Cardiac fibroblast (primary cell): ENCODE measurements at places on chromosomes 1 and 21.
A peak's percentile ranks its signal among the peaks of the same experiment; 100 is the strongest.

DNA sequence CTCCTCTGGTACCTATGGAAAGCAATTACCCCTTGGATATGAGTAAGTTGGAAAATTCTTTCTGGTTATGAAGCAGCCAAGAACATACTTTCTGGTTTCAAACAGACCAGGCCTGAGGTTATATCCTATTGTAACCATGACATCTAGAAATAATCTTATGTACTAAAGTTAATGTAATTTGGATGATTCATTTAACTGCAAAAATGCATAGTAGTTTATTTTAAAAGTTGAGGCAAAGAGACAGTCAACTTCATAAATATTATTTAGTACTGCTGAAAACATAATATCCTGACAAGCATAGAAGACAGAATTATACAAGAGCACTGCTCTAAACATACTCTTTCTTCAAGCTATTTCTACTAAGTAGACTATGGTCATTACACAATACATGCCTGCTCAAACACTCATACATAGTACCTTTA is 25.5 kb downstream of the ODF2L start:
- peak; percentile 40 for DNase-seq

DNA sequence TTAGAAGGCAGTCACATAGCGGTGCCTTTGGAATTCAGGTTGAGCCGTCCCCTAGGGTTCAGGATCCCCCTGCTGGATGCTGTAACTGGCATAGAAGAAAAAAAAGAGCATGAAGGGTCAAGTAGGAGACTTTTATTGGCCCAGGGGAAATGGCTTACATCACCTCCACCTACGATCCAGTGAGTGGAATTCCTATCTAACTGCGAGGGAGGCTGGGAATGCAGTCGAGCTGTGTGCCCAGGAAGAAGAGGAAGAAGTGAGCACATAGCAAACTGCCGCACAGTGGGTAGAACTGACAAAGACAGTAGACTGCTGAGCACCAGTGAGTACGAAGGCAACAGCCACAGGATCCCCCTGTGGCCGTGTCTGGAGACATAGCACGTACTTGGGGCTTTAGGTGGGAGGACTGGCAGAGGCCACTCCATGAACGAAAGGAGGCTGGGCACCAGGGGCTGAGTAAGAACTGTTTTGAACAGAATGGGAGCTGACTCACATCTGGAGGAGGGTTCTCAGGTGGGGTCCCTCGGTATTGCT is 79.2 kb downstream of the RNF220 start:
- peak; percentile 67 for DNase-seq

GRCh38 chr1:213094446-213094845 is 43.4 kb downstream of the RPS6KC1 start:
- no peak for DNase-seq

DNA sequence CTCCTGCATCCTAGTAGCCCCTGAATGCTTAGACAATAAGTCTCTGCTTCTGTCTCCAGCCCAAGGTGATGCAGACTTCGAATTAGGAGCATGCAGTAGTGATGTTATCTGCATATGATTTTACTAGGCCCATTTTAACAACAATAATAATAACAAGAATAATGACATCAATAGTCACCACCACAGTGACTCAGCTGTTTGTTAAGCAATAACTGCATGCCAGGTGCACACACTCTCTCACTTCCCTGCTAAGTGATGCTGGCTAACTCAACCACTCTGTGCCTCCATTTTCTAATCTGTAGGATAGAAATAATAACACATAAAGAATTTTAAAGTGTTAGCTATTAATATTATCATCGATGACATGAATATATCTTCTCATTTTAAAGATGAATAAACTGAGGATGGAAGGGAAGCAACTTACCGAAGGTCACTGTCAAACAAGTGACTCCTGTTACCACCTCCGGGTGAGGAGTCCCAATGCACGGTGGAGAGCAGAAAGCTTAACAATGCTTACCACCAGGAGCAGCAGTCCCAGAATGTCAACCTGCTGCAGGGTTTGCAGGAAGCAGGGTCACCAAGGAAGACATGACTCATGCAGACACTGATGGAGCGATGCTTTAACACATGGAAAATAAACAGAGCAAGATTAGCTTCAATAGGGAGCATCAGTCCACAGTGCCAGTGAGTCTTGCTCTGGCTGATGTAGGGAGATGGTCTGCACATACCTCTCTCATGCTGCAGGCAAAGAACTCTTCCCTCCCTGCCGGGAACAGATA is 290.2 kb downstream of the SPATA17 start:
- no peak for DNase-seq

DNA sequence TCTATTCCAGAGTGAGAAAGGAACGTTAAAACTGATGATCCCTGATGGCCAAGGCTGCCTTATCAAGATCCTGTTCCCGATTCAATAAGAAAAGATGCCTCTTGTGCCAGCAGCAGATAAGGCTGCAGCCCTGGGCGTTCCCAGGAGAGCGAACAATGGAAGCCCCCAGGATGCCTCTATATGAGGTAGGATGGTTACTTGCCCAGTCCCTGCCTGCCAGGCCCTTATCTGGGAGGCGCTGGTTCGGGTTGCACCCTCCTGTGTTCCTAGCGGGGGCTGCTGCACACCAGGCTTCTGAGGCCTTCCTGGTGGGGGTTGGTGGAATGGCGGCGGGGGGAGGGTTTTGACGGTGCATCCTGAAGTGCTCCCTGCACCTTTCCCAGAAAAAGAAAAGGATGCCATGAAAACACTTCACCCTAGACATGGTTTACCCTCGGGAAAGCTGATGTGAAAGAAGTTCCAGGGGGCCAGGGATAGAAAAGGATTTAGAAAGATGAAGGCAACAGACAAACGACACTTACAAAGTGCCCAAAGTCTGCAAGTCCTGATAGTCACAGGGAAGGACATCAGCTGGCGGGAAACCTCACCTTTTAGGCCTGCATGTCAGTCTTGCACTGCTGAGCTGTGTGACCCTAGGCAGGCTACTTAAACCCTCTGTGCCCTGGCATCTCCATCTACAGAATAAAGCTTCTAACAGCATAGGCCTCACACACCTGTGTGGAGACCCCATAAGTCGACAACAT is 100.3 kb downstream of the KCNJ15 start:
- no peak for DNase-seq

- DNase-seq, result peak; percentile 11
Measured at GRCh38 chr21:45187646-45188045, 100.0 kb downstream of the POFUT2 start.

DNA sequence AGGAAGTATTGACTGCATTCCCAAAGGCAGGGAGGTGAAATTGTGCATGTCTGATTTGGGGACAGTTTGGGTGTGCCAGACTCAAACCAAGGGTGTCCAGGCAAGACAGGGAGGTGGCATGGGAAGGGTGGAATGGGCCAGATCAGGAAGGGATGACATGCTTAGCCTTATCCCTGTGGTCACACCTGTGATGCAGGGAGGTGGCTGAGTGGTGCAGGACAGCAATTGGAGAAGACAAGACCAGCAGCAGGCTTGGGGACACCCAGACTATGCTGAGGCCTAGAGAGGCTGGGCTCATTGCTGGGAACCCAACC is 4.0 kb downstream of the FOXO6 start:
- DNase-seq, result no peak

GRCh38 chr1:102852613-102853012 is 255.7 kb downstream of the COL11A1 start:
- DNase-seq, result peak; percentile 17

- DNase-seq, result no peak
Measured at GRCh38 chr1:39445573-39445972, 45.9 kb upstream of the BMP8A start.

GRCh38 chr1:52834798-52835197 is 7.8 kb upstream of the ZYG11A start:
- no peak for DNase-seq

DNA sequence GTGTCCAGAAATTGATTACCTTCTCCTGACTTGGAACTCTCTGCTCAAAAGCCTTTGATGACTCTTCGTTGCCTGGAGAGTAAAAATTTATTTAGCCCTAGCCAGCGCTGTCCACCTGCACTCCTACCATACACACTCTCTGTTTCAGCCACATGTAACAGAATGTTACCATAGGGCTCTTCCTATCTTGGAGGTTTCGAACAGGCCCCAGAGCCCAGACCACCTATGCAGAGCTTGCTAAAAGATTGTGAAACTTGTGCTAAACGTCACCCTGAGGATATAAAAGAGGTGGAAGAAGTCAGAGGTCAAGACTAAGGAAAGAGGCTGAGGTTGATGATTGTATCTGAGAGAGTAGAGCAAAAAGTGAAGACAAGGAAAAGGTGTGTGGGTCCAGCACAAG is 237.0 kb upstream of the HOOK1 start:
- DNase-seq, result no peak

- DNase-seq, result no peak
Measured at GRCh38 chr1:187876775-187877174, 1048.0 kb downstream of the PLA2G4A start.

DNA sequence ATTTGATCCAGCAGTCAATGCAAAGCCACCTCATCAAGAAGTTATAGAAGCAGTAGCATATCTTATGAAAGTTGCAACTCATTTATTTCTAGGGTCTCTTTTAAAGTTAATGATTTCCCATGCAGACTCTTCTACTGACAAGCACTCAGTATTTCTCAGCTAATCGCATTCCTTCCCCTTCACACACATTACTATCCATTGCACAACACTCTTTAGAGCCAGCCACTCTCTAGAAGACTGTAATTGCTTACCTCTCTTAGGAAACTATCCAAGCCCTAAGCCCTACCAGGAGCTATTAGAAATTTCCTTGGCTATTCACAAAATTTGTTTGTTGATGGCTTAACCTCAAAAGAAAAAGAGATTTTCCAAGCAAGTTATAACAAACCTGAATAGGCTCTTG is 106.0 kb downstream of the ADAMTS1 start:
- peak; percentile 59 for DNase-seq

GRCh38 chr1:172442843-172443565 is 865 bp downstream of the PIGC start:
- DNase-seq, result no peak
